ENCODE measurements at places on chromosomes 13 and 19. TPM values are rescaled to one million over a fixed set of nuclear protein-coding genes. Genes with fewer than 3 reads are reported as not detected.

Gene NCR1
- 3.3 TPM for total RNA-seq

Gene NKPD1
- total RNA-seq, result 1.3 TPM

Gene SLC6A16
- total RNA-seq, result 5.4 TPM

DNA sequence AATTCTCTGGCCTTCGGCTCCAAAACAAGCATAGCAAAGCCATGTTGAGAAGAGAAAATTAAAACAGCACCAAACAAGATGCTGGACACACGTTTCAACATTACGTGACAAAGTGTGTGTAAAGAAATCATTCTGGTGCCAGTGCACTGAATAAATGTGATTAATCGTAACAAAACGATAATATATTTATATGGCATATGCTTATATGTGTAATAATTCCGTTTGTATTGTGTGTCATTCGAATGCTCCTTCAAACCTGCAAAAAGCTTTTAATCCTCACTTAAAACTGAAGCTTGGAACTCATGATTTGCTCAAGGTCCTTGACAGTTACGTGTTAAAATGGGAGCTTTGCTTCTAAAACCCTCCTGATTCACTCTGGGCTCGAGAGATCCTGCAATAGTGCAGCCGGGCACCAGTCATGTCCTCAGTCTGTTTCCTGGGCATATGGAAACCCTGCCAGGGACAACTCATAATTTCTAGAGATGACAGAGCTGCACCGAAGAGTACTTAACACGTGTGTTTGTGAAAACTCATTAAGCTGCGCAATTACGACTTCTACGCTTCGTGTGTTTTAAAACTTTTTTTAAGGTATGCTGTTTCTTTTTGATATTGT is 731 bp upstream of the AKAP8L start:
- no peak for DNase-seq

- no peak for DNase-seq
Measured at GRCh38 chr19:815079-815774, 6.5 kb downstream of the PLPPR3 start.

DNA sequence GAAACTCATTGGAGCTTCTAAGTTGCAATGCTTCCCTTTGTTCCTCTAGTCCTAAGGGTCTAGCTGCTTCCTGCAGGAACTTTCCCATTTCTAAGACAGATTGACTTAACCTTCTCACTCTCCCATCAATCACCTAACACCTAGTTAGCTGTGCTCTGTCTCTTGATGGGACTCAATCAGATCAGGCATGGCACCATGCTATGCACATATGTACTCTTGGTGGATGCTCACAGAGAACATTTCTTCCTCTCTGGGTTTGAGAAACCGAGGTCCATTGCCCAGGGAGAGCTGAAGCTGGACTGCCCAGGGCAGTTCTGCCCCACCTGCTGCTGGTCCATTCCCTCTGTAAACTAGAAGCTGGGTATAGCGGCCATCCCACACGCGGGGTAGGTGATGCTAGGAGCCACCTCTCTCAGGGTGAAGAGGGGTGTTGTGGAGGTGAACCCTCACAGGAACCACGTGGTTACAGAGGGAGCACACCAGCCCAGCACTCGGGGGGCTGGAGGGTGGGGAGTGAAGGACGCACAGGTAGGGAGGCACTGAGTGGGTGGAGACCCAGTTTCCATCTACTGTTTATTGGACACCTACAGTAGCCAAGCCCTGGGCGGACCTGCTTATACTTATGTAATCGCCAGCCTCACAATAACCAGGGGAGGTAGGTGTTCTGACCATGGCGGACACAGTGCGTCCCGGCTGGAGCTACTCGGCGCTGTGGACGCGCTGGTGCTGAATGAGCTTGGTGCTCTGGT is 3.1 kb upstream of the UBE2M start:
- DNase-seq, result no peak

DNA sequence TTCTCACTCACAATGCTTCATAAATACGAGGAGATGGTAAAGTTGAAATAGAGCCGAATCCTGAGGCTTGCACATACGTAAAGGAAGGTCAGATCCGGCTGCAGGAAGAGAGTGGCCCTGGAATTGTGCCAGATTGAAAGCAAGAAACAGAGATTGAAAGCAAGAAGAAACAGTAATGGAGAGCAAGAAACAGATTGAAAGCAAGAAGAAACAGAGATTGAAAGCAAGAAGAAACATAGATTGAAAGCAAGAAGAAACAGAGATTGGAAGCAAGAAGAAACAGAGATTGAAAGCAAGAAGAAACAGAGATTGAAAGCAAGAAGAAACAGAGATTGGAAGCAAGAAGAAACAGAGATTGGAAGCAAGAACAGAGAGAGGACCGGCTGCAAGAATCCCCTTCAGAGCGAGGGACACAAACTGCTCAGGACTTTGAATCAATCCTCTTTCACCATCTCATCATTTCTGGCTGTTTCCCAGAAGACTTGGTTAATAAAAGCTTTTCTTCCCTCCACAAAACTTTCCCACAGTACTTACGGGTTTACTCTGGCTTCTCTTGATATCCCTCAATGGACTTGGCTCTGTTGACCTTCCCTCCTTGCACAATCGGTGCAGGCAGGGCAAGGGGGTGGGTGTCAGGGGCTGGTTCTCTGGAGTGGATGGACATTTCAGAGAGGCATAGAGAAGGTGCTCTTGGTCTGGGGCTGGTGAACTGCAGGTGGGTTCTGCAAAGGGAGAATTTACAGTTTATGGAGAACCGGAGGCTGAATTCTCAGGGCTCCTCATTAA is 25.5 kb downstream of the OR7A5 start:
- DNase-seq, result no peak
